Activated naive CD4-positive, alpha-beta T cell (primary cell): ENCODE measurements at places on chromosomes 3 and 15.

DNA sequence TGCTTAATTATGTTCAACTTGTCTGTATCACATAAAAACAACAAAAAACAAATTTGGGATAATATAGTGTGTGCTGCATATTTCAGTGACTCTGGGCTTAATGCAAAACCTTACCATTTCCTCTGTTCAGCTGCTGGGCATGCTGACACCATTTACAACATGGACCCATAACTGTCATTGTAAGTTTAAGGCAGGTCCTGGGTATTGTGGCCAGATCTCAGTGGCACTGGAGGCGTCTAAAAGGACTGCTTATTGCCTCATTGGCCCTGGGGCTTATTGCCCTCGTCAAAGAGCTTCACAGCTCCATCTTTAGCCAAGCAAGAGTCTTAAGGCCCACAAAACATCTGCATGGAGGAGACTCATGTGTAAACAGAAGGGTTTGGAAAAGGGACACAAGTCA is 390.2 kb downstream of the NR2F2 start:
- DNase-seq, result no peak

- no peak for DNase-seq
Observed at GRCh38 chr15:52649686-52650085, 29.5 kb downstream of the ATOSA start.

GRCh38 chr3:137787529-137787928 is 23.4 kb downstream of the SOX14 start:
- no peak for DNase-seq

DNA sequence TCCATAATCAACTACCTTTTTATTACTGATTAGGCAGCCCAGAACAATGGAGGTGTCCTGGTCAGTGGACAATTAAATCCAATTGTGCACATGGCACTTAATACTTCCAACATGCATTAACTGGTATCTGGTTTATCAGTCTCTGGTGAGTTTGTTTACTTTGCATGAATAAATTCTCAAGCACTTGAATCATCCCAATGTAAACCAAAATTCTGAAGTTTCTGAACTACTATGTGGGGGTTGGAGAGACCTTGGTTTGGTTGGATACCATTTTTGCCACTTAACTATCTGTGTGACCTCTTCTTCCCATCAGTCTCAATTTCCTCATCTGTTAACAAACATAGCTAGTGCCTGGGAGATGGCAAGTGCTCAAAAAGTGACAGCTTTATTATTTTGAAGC is 70.5 kb upstream of the MAP4 start:
- DNase-seq, result no peak

DNA sequence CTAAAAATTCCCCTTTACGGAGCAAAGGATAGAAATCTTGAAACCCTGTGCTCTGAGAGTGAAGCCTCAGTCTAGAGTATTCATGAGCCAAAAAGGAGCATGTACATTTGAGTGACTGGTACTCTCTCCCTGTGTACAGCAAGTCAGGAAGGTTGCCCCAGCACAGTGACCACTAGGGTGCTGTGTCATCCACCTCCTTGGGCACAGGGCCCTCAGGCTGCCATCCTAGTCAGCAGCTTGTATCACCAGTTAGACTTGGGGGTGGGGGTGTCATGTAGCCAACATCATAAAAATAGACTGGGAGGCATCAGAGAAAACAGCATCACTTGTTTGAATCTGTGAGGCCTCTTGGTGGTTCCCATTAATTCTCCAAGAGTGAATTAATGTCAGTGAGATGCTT is 12.0 kb downstream of the NME9 start:
- no peak for DNase-seq

DNA sequence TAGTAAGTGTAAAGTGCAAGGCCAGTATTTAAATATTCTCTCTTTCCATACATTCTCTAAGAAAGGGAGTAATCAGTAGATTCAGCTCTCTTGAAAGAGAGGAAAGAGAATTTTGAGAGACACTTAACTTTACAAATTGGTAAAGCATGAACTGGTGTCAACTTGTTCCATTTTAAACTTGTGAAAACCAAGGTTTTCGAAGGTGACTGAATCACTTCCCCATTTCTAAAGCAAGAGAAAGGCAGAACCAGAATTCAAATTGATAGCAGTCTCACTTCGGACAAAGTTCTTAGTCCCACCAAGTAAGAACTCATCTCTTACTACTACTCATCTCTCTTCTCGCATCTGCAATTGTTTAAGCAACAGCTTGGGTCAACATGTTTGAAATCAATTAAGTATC is 22.4 kb downstream of the TJP1 start:
- DNase-seq, result no peak
